IPS DF 6.9 (cell line): ENCODE measurements at places on chromosomes 1 and 21.

DNA sequence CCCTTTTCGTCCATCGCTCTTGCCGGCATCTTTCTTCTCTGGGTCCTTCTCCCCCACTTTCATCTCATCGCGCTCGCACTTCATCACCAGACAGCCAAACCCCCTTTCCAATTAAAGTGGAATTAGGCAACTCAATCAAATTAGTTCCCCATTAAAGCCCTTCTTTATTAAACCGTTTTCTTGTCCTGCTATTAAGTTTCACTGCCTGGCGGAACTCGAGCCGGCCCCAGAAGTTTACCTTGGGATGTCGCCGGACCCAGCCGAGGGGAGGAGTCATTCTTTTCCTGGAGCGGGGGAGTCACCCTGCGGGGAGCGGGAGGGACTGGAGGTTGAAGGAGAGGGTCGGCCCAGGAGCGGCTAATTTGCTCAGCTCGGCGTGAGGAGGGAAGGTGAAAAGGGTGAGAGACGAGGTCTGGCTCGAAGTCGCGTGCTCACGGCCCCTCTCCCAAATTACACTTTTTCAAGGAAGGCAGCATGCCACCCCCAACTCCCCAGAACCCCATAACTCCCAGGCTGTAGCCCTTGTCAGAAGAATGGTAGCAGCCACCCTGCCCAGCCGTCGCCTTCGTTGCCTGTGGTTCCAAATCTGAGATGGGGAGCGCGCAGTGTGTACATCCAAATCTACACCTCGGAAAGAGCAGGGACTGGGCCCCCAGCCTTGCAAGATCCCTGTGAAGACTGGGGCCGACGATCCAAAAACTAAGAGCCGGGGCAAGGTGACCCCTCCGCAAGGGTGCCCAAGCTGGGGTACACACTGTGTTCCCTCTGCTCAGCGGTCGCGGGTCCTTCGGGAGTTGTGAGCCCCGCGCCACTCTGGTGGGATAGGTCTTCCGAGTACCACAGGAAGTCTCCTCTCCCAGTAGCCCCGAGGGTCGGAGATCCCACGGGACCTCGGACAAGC lies 6.4 kb downstream of the DMRTA2 start:
- DNase-seq = no peak

DNA sequence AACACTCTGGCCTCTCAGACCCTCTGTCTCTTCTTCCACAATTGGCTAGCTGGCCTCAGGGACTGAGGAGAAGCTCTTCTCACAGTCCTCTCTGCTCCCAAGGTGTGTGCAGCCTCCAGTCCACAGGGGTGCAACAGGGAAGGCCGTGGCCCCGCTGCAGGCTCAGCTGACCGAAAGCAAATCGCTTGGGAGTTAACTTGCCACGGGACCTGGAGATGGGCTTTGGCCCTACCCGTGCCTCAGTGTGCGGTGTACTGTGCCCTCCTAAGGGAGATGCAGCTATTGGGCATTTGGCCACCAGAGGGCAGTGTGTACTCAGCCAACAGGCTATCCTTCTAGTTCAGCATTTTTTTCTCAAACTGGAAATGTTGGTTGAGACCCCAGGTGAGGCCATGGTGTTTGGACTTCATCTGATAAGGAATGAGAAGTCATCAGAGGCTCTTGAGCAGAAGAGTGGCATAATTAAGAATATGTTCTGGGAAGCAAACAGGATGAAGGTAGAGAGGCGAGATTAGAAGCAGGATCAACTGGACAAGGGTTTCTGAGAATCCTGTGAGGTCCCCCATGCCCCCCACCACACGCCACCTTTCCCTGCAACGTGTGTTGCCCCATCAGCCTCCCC lies 42.5 kb upstream of the TMEM125 start:
- DNase-seq = peak; percentile 86

DNA sequence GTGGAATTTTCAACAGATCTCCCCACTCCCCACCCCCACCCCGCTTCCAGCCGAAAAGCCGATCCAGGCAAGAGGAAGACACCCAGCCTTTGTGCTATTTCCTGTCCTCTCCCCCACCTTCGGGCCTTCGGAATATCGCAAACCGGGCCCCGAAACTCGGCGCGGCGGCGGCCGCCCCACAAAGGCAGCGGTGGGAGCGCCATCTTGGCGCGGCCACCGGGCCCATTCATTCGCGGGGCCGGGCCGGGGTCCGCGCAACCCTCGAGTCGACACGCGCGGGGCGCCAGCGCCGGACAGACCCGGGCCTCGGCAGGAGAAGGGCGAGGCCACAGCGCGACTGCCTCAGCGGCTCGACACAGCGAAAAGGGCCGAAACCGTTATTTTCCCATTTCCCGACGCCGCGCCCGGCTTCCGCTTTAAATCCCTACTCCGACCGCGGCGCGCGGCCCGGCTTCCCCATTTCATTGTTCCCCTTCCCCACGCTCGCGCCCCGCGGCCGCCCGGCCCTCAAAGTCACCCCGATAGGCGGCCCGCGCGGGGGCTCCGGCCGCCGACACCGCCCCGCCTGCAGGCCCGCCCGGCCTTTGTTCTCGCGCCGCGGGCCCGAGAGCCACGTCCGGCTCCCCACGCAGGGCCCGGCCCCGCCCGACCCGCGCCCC lies 911 bp downstream of the GNB1 start:
- DNase-seq = no peak

DNA sequence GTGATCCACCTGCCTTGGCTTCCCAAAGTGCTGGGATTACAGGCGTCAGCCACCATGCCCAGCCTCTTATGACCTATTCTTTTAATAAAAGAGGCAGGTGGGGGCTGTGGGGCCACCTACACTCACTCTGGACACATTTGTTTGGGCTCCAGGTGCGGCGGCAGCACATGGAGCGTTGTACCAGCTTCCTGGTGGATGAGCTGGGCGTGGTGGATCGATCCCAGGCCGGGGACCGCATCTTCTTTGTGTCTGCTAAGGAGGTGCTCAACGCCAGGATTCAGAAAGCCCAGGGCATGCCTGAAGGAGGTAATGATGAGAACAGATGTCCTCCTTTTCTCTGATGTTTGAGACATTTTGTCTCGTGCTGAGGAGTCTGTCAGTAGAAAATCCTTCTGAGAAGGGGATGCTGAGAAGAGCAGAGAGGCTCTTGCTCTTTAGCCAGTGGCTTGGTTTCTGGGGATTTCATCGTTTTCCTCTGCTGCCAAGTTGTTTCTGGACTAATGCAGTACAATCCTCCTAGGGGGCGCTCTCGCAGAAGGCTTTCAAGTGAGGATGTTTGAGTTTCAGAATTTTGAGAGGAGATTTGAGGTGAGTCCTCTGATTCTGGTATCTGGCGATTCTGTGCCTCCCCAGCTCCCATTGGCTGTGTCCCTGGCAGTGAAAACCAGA lies 17.9 kb upstream of the MIIP start:
- no peak for DNase-seq

DNA sequence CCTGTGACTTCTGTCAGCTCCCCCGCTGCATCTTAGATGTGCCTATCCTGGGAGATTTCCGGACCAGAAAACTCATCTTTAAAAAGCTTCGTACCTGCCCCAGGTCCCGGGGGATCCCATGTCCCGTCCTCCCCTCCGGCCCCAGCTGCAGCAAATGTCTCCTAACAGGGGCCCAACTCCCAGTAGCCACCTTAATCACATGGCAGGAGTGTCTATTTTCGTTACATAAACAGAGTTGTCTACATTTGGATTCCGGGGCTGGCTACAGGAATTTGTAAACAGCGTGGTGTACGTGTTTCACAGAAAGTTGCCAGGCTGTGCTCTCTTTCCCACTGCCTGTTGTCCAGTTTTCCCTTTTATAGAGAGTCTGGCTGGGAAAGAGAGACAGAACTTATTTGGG lies 17.9 kb upstream of the KCNE2 start:
- DNase-seq = no peak

GRCh38 chr21:37658817-37659458 lies 257.3 kb downstream of the KCNJ6 start:
- DNase-seq = no peak

DNA sequence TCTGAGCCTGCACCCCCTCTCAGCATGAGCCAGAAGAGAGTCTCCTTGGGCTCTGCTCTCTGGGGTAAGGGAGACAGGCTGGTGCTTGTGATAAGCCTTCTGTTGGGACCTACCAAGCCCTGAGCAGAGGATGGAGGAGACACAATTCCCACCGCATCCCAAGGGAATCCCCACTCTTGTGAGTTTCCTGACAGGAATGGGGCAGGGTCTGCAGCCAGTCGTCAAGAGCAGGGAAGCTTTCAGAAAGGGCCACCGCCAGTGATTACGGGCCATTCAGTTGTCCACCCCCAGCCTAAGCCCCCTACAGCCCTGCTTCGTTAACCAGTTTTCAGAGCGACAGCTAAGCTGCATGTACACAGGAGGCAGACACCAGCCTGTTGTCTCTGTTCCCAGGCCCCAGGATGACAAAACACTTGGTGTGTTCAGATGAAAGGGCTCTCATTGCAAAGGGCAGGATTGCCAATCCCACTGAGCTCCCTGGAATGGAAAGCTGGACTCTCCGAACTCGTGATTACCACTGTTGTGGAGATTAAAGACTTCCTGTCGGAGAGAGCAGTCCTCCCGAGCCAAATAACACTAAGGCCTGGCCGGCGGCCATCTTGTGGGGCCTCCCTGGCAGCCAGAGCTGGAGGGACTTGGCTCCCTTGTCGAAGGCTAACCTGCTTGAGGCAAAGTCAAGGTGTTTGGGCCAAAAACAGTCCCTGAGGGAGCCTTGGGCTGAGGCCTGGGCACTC lies 37.4 kb upstream of the SLC30A1 start:
- no peak for DNase-seq

GRCh38 chr21:36728371-36729111 lies 29.6 kb downstream of the SIM2 start:
- no peak for DNase-seq

DNA sequence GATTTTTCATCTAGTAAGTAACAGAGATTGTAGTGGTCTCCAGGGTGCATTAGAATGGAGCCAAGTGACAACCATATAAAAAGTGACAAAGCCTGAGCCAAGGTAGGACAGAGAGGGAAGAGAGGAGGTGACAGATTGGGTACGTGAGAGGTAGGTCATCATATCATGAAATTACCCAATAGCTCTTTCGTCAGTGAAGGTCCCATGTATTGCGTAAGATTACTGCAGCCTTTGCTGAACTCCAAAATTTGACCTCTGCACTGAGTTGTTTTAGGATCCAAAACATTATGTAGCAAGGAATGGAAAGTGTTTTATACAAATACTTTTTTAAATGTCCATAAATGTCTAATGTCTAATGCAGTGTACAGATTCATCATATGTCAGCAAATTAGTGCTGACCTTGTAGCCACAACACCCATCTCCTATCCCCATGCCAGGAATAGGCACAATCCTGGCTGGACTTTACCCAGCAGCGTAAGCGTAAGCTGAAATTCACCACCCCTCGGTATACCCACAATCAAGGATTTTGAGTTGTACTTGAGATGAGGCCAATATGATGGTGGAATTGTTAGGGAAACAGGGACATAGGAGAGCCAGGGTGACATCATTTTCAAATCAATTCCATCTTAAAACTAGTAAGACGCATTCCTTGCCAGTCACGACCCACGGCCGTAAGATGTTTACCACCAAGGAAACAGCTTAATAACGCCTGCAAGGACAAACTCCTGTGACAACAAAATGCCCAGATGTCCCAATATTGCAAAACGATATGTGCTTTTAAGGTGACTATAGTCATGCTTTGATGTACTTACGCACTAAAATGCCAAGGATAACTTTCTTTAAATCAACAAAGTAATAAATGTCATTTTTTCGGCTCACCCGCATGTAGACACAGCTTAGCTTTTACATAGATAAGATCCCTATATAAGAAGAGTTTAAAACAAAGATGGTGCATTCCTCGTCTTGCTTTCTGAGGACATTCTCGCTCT lies 38.1 kb upstream of the GREM2 start:
- DNase-seq = no peak

DNA sequence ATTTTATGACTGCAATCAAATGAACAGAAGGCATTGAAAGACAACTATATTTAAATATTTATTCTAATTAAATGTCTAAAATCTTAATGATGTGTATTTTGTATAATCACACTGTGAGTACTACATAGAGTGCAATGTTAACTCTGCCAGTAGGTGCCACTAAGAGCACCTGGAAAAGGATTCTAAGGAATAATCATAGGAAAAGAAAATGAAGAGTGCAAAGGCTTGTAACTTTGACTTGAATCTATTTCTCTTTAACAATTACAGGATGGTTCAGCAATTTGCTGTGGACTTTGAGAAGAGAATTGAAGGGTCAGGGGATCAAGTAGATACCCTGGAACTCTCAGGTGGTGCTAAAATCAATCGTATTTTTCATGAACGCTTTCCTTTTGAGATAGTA lies 200.4 kb downstream of the DNM3 start:
- no peak for DNase-seq
